ENCODE measurements at places on chromosomes 2 and 18. TPM values are rescaled to one million over a fixed set of nuclear protein-coding genes. Genes with fewer than 3 reads are reported as not detected.

LONRF2 gene
- 0.17 TPM for total RNA-seq

DNA sequence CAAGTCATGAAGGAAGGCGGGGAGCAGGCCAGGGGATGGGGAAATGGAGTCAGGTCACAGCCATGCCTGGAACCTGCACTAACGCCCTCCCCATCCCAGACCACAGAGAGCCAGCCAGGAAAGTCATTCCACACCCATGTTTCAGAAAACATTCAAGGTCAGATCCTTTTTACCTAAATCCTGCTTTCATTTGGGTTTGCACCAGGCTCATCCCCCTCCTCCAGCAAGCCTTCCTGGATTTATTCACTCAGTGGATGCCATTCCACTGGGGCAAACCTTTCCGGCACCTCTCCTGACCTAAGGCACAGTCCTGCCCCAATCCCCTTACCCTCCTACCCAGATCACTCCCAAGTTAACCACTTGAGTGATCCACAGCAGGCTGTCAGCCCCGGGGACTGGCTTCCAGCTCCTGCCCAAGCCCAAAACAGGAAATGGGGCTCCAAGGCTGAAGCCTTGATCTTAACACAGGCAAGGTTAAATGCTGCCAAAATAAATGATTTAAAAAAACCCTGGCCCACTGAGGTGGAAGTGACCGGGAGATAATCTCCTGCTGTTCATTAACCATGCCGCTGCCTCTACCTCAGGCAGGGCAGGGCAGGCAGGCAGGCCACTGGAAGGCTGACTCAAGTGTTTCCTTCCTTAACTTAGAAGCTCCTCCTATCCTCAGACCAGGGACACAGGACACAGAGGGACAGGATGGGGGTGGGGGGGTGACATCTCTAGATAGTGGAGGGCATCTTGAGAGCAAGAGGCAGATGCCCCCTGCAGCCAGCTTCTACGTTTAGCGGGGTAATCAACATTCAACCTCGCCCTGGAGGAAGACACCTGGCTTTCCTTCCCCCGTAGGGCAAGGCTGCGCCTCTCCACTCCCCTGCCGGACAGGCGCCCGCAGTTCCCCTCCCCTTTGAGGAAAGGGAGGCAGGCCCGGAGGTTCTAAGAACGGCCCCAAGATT, 1.4 kb downstream of the RAB11FIP5 start:
- DNase-seq: peak; percentile 76

GRCh38 chr2:57408587-57408986, 638.0 kb upstream of the VRK2 start:
- no peak for DNase-seq

DNA sequence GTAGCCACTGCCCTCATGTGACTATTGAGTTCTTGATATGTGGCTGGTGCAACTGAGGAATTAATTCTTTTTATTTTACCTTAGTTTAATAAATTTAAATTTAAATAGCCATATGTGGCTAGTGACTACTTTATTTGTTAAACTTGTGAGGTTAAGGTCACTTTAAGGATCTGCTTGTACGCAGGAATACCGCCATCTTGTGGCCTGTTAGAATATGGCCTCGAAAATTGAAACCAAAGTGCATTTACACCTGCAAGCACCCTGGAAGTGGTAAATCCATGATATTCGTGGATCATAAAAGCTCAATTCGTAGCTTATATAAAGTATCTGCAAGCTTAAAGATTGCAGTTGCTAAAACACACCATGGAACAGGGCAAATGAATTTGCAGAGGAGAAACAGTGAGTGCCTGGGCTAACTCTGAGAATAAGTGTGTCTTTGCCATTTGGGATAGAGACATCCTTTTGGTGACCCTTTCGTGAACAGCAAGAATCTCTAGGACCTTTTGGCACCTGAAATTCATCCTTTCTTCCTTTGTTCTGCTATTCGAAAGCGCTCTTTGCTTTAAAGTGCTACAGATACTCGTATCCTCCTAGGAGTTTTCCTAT, 59.9 kb upstream of the REG3A start:
- peak; percentile 62 for DNase-seq

DNA sequence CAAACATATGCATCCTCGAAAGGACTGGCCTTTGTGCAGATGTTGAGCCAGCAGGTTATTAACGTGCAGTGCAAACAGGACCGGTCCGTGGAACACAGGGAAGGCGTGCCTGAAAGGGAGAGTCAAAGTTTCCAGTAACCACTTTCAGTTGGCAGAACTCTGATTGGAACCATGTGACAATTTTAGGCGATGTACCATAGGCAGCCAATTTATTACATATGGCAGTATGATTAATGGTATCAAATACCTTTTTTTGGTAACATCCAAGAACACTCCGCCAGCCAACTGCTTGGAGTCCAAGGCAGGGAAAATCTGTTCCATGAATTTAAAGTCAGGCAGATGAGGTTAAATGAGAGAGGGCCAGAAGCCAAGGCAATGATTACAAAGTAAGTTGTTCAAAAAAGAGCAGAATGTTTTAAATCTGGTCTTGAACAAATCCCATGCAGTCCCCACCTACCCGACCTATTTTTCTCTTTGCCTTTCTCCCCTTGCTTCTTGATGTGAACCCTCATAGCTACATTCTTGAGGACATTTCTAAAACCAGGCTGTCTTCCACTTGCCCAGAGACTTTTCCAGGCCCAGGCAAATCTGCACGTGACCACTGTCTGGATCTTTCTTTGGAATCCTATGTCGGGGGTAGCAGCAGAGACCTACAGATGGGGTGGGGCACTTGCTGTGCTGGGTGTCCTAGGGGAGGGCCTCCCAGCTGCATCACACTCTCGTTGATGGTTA, 351.7 kb downstream of the HRH4 start:
- no peak for DNase-seq

DNA sequence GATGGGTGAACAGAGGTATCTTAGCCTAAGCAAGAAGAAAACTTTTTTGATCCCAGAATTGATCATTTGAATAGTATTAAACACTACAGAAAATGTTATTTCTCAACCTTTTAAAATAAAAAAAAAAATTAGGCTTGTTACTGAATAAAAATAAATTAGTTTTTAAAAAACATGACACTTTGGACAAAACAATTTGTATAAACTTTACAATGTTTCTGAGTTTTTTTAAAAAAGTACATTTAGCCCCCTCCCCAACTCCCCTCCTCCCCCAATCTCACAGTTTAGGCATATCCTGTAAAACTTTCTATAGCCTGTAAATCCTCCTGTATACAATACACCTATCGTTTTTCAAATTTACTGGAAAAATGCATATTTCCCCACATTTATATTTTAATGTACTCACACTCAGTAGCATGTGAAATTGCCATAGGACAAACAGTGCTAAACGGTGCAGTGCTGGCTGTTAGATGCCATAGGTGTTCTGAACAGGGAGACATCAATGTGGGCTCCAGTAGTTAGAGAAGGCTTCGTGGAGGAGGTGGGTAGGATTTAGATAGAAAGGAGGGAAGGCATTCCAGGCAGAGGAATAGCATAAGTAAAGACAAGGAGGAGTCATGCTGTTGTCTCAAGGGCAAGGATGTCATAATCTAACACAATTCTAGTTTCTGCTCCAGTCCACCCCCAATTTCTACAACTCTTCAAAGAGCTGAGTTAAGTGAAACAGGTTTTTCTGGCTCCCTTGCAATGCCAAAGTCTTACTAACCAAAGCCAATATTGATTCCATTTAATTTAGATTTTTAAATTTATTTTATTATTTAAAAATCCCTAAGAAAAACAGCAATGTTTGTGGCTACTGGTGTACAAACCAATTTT, 50.9 kb downstream of the SP3 start:
- DNase-seq: no peak

- no peak for DNase-seq
These were observed 133.6 kb downstream of the KCNE4 start for GRCh38 chr2:223185638-223186037.

GRCh38 chr2:206814498-206814897, 49.1 kb downstream of the FASTKD2 start:
- DNase-seq: no peak

DNA sequence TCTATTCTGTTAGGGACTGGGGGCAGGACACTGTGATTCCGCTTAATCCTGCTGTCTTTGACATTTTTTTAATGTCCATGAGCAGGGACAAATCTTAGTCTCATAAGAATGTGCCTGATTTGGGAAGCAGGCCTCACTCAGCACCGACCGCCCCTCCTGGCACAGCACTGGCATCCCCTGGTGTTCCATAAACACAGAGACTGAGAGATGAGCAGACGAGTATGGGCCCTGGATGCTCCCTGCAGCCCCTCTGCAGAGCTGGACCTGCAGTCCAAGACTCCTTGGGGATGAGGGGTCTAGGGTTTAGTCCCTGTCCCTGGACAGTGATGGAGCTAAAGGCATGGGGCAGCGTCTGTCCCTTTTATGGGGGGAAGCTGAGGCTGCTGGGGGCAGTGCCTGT, 81.6 kb downstream of the NDUFA10 start:
- no peak for DNase-seq

Measured in renal cortical epithelial cell (primary cell).